Peyer's patch (tissue), 4 donors: ENCODE measurements at places on chromosomes 3 and 15. TPM values are rescaled to one million over a fixed set of nuclear protein-coding genes. Genes with fewer than 3 reads are reported as not detected.

KLHL40 gene
- total RNA-seq: not detected

TMCC1 gene
- total RNA-seq: 12.9 TPM

LEKR1 gene
- 0.85 TPM for total RNA-seq

PLSCR2 gene
- not detected for total RNA-seq

CCR9 gene
- total RNA-seq: 2.9 TPM

AQP9 gene
- total RNA-seq: not detected

POLQ gene
- 11.6 TPM for total RNA-seq

CPA3 gene
- total RNA-seq: 5.8 TPM

IL20RB gene
- total RNA-seq: 0.57 TPM

AADACL2 gene
- 0.66 TPM for total RNA-seq

C15orf61 gene
- 2.5 TPM for total RNA-seq

SPINK8 gene
- total RNA-seq: not detected

ULK4 gene
- total RNA-seq: 19.3 TPM

SERINC4 gene
- not detected for total RNA-seq

PYGO1 gene
- total RNA-seq: 0.35 TPM

TTC14 gene
- total RNA-seq: 47.6 TPM

LSAMP gene
- total RNA-seq: 1.5 TPM

CLRN1 gene
- total RNA-seq: not detected

EPHA3 gene
- total RNA-seq: 0.95 TPM

LMAN1L gene
- total RNA-seq: not detected

RAB7A gene
- 98.0 TPM for total RNA-seq

LRRC49 gene
- 4.4 TPM for total RNA-seq

HRG gene
- not detected for total RNA-seq

ATP13A4 gene
- not detected for total RNA-seq

CD96 gene
- total RNA-seq: 4.3 TPM

GNAT1 gene
- total RNA-seq: not detected

NCK1 gene
- total RNA-seq: 33.6 TPM

ACKR2 gene
- 10.1 TPM for total RNA-seq

CCPG1 gene
- total RNA-seq: 36.3 TPM

CYP1A2 gene
- total RNA-seq: not detected

UROC1 gene
- not detected for total RNA-seq
